ENCODE measurements at places on chromosomes 11 and 22.

DNA sequence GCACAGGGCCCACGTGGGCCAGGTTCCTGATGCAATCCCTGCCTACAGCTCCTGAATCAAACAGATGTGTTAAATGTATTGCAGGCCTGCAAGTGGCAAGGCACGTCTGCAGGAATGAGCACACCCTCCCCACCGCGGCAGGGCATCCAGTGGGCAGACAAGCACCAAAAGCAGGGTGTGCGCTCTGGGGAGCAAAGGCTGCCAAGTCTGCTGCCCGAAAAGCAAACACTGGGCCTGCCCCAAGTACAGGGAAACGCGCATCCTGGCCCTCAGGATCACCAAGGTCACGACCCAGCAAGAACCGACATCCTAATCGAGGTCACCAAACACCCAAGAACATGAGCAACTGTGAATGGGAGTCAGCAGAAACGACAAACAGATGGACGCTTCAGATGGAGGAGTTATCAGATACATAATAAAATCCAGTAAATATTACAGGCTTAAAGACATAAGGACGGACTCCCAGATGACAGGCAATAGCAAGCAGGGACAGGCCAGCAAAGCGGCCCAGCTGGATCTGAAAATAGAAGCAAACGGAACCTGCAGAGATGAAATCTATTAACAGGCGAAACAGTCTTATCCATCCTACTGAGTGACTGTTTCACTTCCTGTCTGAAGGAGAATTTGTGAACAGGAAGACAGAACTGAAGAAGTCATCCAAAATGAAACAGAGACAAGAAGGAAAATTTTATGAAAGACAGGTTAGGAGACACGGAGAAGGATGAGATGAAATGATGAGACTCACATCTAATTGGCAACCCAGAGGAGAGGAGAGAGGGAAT is 26.7 kb downstream of the CARS1 start:
- no peak for DNase-seq

- DNase-seq = no peak
Measured at GRCh38 chr22:33006220-33006954, 51.8 kb downstream of the SYN3 start.

- DNase-seq = no peak
Measured at GRCh38 chr22:44542561-44543222, 44.7 kb upstream of the RTL6 start.

DNA sequence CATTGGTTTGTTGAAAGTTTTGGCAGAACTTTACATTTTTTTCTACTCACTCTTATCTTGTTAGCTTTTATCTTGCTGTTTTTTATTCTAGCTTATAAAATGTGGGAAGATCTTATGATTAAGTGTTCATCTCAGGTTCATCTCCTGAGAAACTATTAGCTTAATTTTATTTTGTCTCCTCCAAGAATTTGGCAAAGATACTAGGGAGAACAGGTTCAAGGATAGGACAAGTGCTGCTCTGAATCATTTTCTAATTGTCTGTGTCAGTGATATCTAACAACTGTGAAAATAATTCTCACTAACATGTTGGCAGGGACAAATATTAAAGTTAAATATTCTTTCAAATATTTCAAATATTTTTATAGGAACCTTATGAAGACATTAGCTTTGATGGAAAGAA is 38.2 kb upstream of the FSHB start:
- no peak for DNase-seq

All from activated T-cell treated with anti-CD3 and anti-CD28 coated beads, Interleukin-2, amount 50 U/mL, for 48 hours (primary cell).